ENCODE measurements at places on chromosomes 1 and 21.

- no peak for DNase-seq
These were observed 81.7 kb upstream of the DUSP10 start for GRCh38 chr1:221823561-221823960.

GRCh38 chr1:226653311-226653921, 85.7 kb downstream of the ITPKB start:
- no peak for DNase-seq

DNA sequence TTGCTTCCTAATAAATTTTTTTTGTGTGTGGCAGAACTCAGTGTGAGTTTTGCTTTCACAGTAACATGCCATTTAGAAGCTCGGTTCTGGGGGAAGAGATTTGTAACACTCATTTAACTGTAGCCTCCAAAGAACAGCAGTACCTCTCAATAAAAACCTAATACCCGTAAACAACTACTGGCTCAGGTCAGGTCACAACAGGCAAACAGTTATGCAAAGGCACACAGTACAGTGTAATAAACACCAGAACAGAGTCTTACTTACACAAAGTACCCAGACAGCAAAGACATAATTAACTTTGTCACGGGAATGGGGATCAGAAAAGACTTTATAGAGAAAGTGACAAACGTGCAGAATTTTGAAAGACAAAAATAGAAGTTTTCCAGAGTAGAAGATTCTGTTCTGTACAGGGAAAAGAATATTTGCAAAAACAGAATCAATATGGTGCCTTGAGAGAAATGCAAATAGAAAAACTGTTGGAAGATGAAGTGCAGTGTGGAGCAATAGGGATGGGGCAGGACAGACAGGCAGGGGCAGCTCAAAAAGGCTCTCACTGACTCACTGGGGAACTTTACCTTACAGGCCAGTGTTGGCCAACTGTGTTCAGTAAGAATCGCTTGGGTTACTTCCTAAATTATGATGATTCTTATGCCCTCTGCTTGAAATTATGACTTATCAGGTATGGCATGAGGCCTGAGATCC, 38.8 kb downstream of the EGLN1 start:
- no peak for DNase-seq

GRCh38 chr1:45134461-45134873, 71.9 kb downstream of the ZSWIM5 start:
- no peak for DNase-seq

DNA sequence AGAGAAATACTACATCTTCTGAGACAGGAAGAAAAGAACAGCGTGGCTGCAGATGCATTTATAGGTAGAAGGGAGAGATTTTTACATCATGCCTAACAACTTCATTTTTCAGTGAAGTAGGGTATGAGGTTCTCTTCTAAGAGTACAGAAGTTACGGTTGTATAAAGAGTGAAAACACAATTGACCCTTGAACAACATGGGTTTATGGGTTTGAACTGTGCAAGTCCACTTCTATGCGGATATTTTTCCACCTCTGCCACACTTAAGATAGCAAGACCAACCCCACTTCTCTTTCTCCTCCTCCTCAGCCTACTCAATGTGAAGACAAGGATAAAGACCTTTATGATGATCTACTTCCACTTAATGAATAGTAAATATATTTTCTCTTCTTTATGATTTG, 64.5 kb downstream of the RPAP2 start:
- no peak for DNase-seq

DNA sequence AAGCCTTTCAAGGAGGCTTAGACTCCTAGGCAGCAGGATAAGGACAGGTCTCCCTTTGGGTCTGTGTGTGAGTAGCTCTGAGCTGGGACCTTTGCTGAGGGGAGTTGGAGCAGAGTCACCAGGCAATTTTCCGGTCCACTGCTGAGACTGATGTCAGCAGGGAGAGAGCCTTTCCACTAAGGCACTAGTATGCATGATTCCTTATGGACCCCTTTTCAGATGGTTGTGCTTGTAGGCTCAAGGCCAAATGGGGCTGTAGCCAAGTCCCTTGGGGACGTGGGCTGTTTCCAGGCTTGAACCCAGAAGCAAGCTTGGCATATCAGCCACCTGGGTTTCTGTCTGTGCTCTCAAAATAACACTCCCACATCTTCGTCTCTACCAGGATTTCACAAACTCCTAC, 73.0 kb downstream of the CCDC18 start:
- no peak for DNase-seq

- no peak for DNase-seq
These were observed 6.8 kb downstream of the CDCA8 start for GRCh38 chr1:37699147-37699546.

GRCh38 chr1:157380523-157380922, 171.8 kb downstream of the FCRL5 start:
- no peak for DNase-seq

GRCh38 chr1:48344373-48344772, 121.9 kb downstream of the SLC5A9 start:
- DNase-seq = no peak

- no peak for DNase-seq
These were observed 90.9 kb downstream of the GIPC2 start for GRCh38 chr1:78136680-78137079.

DNA sequence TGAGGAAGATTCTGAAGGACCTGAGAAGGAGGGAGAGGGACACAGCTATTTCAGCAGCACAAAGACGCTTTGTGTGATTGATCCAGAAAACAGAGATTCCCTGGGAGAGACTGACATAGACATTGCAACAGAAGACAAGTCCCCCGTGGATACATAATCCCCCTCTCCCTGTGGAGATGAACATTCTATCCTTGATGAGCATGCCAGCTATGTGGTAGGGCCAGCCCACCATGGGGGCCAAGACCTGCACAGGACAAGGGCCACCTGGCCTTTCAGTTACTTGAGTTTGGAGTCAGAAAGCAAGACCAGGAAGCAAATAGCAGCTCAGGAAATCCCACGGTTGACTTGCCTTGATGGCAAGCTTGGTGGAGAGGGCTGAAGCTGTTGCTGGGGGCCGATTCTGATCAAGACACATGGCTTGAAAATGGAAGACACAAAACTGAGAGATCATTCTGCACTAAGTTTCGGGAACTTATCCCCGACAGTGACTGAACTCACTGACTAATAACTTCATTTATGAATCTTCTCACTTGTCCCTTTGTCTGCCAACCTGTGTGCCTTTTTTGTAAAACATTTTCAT, 161.3 kb upstream of the SGIP1 start:
- no peak for DNase-seq

DNA sequence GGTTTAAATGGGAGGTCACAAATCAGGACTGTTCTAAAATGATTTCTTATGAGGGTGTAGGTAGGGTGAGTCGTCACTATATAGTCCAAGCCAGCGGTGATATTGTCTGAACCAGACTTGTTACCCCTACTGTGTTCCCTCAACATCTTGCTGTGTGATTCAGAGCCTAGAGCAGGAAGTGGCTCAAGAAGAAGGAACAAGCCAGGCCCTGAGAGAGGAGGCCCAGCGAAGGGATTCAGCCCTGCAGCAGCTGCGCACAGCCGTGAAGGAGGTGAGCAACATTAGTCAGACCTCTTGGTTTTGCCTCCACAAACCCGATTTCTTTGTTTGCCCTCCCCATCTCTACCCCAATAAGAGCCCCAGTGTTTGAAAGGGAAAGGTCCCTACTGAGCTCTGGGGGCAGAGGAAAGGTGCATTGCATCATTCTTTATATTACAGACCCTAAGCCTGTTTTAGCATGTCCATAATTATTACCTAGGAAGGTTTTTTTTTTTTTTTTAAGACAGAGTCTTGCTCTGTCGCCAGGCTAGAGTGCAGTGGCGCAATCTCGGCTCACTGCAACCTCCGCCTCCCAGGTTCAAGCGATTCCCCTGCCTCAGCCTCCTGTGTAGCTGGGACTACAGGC, 5.0 kb upstream of the SH3BGRL3 start:
- DNase-seq = no peak
